IMR-90 (cell line): ENCODE measurements at places on chromosomes 2 and 18. TPM values are rescaled to one million over a fixed set of nuclear protein-coding genes. Genes with fewer than 3 reads are reported as not detected.

The GALR1 gene
- total RNA-seq, result not detected in 2 replicates

DNA sequence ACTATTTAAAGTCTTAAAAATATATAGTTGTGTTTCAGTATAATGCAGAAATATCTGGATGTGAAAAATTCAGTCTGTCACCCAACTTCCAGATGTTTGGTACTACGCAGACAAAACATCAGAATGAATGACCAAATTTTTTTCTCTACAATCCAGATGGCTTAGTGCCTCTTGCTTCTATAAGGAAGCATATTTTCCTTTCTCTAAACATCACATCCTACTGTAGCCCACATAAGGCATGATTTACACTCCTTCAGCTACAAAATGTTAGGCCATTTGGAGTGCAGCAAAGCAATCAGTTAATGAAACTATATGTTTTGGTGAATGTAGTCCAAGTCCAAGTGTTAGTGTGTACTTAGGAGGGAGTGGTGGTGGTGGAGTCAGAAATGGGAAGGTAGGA is 162.9 kb upstream of the SIX2 start:
- no peak overlapping the region for H3K4me3 ChIP-seq
- no peaks in the 10 kb centered on the region for H3K36me3 ChIP-seq
- H3K27ac ChIP-seq, result no peak overlapping the region

GRCh38 chr2:208092093-208092832 is 32.1 kb downstream of the CRYGD start:
- H3K36me3 ChIP-seq, result no peaks in the 10 kb centered on the region
- no peaks in the 10 kb centered on the region for H3K4me1 ChIP-seq
- no peak for DNase-seq
- no peak overlapping the region for H3K27ac ChIP-seq
- H3K4me3 ChIP-seq, result no peak overlapping the region
- peaks cover 3% of the 10 kb centered on the region for H3K27me3 ChIP-seq

- DNase-seq, result no peak
- peaks cover 52% of the 10 kb centered on the region for H3K36me3 ChIP-seq
- peaks cover 16% of the 10 kb centered on the region; the same call in 1 of the 2 replicates for H3K4me1 ChIP-seq
- no peak overlapping the region for H3K4me3 ChIP-seq
- no peak overlapping the region for H3K27ac ChIP-seq
These were observed 6.8 kb downstream of the DNPEP start for GRCh38 chr2:219380926-219381325.

The KLHL41 gene
- 0.18 and 0.28 TPM in 2 replicates for total RNA-seq

- no peak overlapping the region for H3K4me3 ChIP-seq
- no peaks in the 10 kb centered on the region for H3K36me3 ChIP-seq
- no peak for DNase-seq
- H3K27me3 ChIP-seq, result no peaks in the 10 kb centered on the region
- H3K27ac ChIP-seq, result no peak overlapping the region
- H3K4me1 ChIP-seq, result peaks cover 16% of the 10 kb centered on the region
These were observed 9.0 kb upstream of the SLC20A1 start for GRCh38 chr2:112636605-112637288.

DNA sequence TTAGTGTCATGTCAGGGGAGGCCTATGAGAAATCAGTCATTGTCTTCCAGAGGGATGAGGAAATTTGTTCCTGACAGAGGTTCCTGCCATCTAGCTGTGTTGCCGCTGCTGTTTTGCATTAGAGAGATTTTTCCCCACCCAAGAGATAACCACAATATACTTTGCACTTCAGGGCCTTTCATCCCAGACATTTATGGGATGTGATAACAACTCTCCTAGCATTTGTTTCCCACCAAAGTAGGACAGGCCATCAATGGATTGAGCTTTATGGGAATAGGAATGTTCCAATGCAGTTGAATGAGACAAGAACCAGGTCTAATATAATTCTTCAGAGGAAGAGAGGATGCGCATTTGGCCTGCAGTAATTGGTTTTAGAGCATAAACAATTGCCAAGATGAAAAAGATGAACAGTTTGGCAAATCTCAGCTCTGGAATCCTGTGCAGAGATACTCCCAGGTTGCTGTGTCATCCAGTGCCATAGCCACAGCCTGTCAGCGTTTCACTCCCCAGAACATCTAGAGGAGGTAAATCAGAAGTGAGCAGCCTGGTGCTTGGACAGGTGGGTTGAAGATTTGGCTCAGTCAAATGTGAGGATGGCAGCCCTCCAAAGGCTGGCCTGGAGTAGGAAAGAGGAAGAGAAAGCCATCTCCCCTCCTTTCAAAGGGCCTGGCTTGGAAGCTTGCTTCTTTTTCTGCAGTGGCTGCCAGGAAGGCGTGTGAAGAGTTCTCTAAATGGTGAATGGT is 93.7 kb upstream of the SETBP1 start:
- H3K27ac ChIP-seq, result no peak overlapping the region

GRCh38 chr2:129491308-129491707 is 488.2 kb upstream of the RAB6C start:
- H3K36me3 ChIP-seq, result no peaks in the 10 kb centered on the region
- no peak overlapping the region for H3K4me3 ChIP-seq
- H3K27me3 ChIP-seq, result no peaks in the 10 kb centered on the region
- no peaks in the 10 kb centered on the region for H3K4me1 ChIP-seq

GRCh38 chr2:16165518-16166326 is 225.4 kb downstream of the MYCN start:
- H3K4me1 ChIP-seq, result no peaks in the 10 kb centered on the region
- no peak overlapping the region for H3K27ac ChIP-seq
- no peaks in the 10 kb centered on the region for H3K27me3 ChIP-seq
- no peak for DNase-seq

- no peak overlapping the region for H3K4me3 ChIP-seq
- H3K36me3 ChIP-seq, result no peaks in the 10 kb centered on the region
- peak overlapping the region; percentile 84 for H3K27ac ChIP-seq
These were observed 23.2 kb upstream of the SLC20A1 start for GRCh38 chr2:112622528-112622849.
